ENCODE measurements at places on chromosomes 5 and 9.
A peak's percentile ranks its signal among the peaks of the same experiment; 100 is the strongest.

GRCh38 chr9:378263-378662, 163.6 kb downstream of the DOCK8 start:
- no peak for DNase-seq

- DNase-seq: no peak
Measured at GRCh38 chr5:153476767-153477166, 13.7 kb upstream of the GRIA1 start.

- DNase-seq: no peak
Measured at GRCh38 chr5:1948663-1949191, 66.0 kb upstream of the IRX4 start.

DNA sequence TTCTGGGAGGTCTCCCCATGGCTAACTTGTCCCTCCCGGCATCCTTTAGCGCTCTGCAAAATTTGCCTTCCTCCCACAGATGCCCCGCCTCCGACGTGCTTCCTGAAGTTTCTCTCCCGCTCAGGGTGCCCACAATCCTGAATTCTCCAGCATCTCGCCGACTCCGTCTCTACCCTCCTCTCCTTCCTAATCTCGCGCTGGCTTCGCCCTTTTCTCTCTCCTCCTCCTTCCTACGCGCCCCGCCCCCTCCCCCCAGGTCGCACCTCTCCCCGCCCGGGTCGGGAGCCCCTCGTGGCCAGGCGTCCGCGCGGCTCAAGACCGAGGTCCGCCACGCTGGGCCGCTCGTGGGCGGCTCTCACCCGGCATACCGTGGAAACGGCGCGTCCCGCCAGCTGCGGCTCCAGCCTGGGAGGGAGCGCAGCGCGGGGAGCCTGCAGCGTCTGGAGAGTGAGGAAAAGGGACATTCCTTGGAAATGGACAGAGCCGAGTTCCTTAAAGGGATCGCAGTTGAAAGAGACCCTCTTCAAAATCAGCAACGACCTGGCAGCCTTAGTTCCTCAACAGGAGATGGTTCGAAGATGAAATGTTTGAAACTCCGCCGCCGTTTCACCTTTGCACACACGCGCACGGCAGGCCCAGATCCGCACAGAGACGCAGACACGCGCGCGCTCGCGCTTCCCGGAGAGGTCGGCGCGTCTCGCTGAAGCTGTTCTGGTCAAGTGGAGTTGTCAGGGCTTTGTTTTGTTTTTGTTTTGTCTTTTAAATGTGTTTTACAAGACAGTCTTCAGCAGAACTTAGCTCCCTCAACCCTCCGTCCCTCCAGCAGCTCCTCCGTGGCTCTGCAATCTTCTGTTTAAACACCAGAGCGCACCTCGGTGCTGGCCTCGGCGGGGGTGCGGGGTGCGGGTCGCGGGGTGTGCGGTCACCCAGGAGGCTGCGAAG, 5.0 kb upstream of the IRX2 start:
- DNase-seq: no peak

DNA sequence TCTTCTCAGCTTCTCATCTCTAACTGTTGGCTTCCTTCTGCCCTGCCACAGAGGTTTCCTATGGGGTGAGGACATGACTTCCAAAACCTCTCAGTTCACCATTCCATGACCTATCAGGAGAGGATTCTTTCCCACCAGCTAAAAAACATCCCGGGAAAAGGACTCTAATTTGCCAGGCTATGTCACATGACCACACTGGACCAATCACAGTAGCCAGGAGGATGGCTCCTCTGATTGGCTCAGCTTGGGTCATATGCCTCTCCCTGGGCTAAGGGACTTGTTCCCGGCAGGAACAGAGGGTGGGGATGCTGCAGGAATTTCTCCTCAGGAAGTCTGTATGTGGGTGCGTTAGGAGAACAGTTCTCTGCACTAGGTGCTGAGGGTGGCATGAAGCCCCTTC, 40.3 kb upstream of the XPA start:
- DNase-seq: no peak

- DNase-seq: peak; percentile 84
Measured at GRCh38 chr9:97398999-97399758, 12.7 kb upstream of the TDRD7 start.

- DNase-seq: no peak
Measured at GRCh38 chr5:153350175-153350883, 140.1 kb upstream of the GRIA1 start.

DNA sequence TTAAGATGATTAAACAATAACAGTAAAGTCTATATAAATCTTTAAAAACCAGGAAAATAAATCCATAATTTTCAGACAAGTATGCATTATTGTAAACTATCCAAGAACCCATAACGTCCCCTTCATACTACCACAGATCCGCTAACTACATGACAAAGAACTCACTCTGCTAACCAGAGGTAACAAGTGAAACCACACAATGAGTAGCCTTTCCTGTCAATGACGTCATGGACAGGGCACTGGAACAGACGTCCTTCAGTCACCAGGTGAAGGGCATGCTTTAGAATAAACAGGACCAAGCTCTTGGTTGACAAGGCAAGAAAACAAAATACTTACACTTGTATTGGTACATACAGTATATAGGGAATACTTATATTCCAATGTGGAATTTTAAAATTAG, 45.2 kb downstream of the RNF130 start:
- peak; percentile 51 for DNase-seq

GRCh38 chr5:102681403-102681983, 73.6 kb upstream of the PAM start:
- peak; percentile 75 for DNase-seq

DNA sequence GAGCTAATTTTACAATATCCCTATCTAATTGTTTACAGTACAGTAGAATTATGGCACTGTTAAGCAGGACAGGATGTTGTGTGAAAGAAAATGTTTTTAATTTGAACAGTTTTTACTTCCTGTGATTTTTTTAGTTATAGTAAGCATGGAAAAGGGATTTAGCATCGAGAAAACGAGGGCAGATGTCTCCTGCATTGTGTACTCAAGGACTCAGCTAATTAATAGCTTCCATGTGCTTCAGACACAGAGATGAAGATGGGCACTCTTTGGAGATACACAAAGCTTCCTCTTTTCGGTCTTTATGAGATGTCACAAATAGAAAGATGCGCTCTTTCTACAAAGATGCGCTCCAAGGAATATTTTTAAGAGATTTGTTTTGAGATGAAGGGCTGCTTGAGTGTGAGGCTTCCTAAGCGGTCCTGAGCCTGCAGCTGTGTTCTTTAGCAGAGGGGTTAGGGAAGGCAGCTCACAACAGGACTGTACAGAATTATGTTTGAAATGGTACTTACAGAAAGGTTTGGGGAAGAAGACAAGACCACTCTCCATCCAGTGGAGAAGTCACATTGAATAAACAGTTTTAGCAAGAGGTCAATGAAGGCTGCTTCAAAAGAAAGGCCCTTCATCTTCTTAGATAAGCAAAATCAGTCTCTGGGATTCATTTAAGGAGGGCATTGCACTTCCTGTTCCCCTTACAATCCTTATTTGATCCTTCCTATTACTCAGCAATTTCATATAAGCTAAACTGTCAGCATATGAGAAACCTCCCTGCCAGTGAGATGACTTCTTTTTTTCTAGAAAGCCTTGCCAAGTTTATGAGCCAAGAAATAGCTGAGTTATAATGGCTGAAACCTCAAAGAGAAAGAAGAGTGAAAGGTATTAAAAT, 311.5 kb downstream of the EFNA5 start:
- DNase-seq: peak; percentile 59

DNA sequence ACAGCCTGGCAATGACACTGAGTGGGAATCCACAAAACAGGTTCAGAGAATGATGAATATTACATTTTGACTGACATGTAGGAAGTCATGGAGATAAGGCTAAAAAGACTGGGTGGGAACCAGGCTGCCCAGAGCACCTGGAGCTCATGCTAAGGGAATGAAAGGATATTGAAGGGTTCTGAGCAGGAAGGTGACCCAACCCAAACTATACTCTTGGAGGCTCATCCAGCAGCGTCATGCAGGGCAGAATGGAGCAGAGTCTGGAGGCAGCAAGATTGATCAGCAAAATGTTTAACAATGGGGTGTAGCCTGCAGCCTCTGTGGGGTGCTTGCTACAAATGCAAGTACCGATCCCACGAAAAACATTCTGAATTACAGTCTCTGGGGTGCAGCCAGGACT, 120.2 kb downstream of the PSD2 start:
- no peak for DNase-seq

DNA sequence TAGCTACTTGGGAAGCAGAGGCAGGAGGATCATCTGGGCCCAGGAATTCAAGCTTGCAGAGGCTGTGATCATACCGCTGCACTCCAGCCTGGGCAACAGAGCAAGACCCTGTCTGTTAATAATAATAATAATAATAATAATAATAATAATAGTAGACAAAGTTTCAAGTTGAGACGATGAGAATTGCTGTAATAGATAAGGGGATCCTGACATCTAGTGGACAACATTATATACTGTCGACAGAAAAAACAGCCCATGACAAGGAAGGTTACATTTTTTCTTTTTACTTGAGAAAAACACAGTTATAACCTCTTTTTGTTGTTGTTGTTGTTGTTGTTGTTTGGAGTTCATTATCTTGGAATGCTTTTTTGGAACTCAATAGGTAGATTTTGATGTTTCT, 35.3 kb downstream of the NDFIP1 start:
- DNase-seq: peak; percentile 47

- no peak for DNase-seq
Measured at GRCh38 chr9:24698881-24699518, 153.3 kb upstream of the IZUMO3 start.

GRCh38 chr5:76867827-76868693, 18.2 kb downstream of the S100Z start:
- DNase-seq: peak; percentile 76

DNA sequence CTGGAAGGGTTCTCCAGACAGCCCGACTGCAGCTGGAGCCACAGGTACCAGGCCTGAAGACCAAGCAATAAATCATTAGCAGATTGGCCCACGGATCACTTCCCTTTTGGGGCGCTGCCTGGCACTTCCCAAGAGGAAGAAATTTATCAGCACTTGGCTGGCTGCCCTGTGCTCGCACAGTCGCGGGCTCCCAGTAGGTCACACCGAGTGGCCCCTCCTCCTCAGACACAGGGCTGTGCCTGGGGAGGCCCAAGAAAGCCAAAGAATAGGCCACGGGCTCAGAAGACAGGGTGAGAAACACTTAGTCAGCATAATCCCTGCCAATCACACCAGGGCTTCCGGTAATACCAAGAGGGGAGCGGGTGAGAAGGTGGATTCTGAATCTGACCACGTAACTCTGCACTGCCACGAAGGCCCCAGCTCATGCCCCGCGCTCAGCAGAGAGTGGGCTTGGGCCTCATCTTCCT, 115.7 kb upstream of the MSX2 start:
- peak; percentile 78 for DNase-seq

DNA sequence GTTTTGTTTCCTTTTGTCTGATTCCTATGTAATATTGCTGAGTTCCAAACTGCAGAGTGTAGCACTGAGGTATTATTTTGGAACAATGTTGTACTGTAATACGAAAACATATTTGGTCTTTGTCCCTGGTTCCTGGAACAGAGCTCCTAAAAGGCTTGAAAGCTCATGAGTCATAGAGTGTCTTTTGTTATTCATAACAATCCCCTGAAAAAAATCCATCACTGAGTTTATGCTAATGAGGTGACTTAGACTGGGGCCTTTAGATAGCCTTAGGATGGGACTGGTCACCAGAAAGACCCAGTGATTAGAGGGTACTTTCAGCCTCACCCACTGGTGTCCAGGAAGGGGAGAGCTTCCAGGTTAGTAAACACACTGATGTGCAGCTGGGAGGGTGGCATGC, 132.7 kb upstream of the POU5F2 start:
- DNase-seq: peak; percentile 9

- DNase-seq: peak; percentile 34
Measured at GRCh38 chr9:34413231-34413852, 36.6 kb upstream of the MYORG start.

GRCh38 chr5:125372694-125373631, 626.5 kb upstream of the ZNF608 start:
- no peak for DNase-seq

- DNase-seq: no peak
Measured at GRCh38 chr9:137756045-137756744, 121.4 kb upstream of the CACNA1B start.

DNA sequence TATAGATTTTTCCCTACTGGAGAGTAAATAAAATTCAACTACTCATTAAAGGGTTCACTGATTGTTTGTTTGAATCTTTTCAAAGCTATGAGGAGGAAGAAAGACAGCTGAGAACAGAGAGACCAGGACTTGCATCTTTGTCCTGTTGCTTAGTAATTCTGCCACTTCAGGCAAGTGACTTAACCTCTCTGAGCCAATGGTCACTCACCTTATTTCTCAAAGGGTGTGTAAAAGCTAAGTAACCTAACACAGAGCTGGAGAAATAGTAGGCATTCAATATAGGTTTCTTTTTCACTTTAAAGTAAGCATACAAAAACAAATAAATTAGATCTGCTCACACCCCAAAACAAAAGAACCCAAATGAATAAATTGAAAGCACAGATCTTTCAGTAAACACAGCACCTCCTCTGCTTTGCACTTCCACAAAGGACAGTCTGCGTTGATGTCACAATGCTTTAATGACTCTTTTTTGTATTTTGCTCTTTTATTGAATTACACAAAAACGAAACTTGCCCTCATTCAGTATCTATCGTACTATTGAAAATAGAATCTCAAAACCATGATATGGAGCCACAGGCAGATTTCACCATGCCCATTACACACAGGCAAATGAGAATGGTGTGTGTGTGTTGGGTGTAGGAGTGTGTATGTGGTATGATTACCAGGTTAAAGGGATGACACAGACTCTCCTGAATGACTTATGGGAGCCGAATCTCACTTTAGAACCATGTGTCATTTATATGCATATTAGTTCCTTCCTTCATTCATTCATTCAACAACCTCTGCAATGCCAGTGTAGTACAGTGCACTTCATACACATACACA, 166.0 kb downstream of the EBF1 start:
- no peak for DNase-seq

DNA sequence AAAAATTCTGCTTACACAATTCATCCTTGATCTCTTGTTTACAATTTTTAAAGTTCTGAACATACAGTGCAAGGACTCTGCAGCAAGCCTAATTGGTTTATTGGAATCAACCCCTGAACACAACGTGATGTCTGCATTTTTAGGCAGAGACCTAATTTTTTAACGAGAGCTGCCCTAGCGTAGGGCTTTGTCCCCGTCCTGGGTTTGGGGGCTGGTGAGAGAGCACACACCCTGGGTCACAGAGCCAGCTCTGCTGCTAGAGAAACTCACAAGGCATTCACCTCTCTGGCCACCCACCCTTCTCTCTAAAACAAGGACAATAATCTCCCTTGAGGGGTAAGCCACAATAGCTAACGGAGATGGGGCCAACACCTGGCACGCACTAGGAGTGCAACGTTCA, 28.2 kb downstream of the SH3PXD2B start:
- DNase-seq: no peak

- DNase-seq: no peak
Measured at GRCh38 chr5:82599692-82600091, 321.5 kb upstream of the RPS23 start.

DNA sequence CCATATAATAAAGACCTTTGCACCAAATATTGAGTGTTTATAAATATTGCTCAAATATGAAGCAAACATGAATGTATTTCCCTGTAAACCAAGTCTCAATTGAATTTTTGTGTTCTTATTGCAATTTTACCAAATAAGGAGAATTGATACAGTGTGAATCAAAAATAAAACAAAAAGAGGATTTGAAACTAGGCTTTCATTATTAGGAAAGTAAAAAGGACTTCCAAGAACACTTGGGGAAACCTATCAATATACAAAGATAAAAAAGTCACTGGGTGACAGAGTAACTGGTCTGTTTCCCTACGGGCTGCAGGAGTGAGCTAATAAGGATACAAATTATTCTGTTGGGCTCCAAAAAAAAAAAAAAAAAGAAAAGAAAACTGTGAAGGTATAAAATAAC, 44.8 kb upstream of the SNX2 start:
- peak; percentile 36 for DNase-seq

- no peak for DNase-seq
Measured at GRCh38 chr5:154970759-154971158, 29.9 kb downstream of the MRPL22 start.

Data from suppressor macrophage treated with lipopolysaccharide for 4 hours (primary cell).